NCI-H1436 treated with DMSO at 0.1 percent for 48 hours (cell line): ENCODE measurements at places on chromosomes 13 and 19.

- no peak for DNase-seq
These were observed 14.4 kb upstream of the PLEKHF1 start for GRCh38 chr19:29650772-29651387.

GRCh38 chr13:69279213-69279612, 828.4 kb upstream of the ATXN8OS start:
- no peak for DNase-seq

DNA sequence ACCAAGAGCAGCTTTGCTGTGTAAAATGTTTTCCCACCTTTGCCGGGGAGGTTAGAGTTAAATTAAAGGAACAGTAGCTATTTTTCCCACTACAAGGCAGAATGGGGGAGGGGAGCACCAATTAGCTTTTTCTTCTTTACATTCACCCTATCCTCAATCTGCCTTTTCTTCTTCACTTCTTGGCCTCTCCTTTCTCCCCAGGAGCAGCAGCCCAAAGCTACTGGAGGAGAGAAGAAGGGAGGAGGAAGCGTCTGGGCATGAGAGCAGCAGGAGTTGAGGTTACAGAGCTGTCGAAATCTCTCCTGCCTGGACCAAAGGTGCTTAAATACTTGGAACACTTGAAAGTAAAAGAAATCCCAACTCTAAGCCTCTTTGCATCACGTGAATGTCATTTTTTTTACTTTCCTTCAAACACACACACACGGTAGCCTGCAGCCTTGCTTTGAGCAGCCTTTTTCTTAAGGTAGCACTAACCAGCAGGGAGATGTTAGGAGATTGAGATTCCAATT, 39.0 kb upstream of the WASF3 start:
- no peak for DNase-seq

DNA sequence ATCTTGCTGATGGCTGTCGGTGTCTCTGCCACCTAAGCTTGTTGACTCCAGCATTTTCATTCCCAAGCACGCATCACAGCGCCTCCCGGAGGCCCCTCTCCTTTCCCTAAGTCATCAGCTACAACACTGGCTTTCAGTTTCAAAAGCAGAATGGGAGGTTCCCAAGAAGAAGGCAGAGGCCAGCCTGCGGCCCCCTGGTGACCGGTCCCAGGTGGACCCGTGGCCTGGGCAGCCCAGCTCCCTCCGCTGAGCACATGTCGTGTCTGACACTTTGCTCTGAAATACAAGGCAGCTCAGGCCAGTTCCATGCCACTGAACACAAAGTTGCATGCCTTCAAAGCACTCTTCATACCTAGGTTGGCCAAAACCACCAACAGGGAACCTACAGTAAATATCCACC, 8.5 kb downstream of the MLLT1 start:
- DNase-seq = no peak

- DNase-seq = no peak
These were observed 408.6 kb downstream of the PCDH9 start for GRCh38 chr13:66821551-66821950.

DNA sequence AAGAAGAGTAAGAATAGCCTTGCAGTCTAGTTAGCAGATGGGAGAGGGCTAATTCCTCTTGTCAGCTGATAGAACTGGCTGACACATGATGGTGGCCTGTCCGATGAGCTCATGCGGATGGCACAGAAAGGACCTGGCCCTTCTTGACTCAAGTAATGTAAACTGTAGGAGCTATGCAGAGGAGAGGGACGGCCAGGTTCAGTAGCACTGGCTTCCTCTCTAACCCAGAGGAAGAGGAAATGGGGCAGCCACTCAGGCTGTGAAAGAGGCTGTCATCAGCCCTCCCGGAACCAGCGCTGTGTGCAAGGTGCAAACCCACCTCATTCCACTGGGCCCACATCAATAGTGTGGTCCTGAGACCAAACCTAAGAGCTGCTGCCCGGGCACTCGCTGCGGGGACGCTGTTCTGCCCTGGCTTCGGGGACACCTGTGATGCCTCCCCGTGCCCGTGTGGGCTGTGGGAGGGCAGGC, 30.8 kb upstream of the USE1 start:
- DNase-seq = no peak
